Breast epithelium (tissue), 4 donors: ENCODE measurements at places on chromosomes 11 and 22. TPM values are rescaled to one million over a fixed set of nuclear protein-coding genes. Genes with fewer than 3 reads are reported as not detected.

DNA sequence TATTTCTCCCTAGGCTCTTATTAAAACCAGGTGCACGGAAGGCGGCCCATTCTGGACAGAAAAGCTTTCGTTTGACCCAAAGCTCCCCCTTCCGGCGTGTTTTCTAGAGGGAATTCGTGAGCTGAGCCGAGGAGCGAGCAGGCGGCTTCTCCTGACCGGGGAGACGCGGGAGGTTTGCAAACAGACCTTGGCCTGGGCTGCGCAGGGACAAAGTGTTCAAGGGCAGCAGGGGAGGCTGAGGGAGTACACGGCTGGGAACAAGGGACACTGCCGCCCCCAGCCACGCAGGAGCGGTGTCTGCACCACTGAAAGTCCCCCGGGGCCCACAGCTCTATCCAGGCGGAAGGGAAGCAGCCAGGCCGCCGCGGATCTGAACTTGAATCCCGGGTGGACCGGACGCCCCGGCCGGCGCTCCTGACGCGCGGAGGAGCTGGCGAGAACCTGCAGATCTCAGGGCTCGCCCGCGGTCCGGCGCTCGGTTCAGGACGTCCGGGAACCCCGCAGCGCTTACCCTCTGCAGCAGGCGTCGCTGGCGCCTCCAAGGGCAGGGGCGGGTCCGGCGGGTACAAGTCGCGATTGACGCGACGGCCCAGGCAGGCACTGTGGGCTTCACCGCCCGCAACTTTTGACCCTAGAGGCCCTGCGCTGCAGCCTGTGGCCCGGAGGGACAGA lies 101.9 kb downstream of the WT1 start:
- peak; percentile 19 for DNase-seq

OR5B12 gene
- total RNA-seq: not detected

MPPED2 gene
- 9.8 TPM for total RNA-seq

- DNase-seq: no peak
Observed at GRCh38 chr22:20130319-20130718, 1.3 kb upstream of the ZDHHC8 start.

DNA sequence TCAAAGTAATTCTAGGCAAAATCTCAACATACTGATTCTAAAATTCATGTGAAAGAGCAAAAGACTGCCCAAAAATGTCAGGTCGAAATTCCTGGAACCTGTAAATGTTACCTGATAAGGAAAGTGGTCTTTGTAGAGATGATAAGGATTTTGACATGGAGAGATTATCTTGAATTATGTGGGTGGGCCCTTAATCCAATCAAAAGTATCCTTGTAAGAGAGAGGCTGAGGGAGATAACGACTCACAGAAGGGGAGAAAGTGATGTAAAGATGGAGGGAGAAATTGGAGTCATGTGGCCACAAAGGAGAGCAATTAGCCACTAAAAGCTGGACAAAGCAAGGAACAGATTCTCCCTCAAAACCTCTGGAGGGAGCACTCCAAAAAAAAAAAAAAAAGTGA lies 20.5 kb downstream of the RRM1 start:
- no peak for DNase-seq
